Activated CD4-positive, alpha-beta memory T cell treated with anti-CD3 and anti-CD28 coated beads, Interleukin-2, amount 10 ng/mL, durations not matched to agents 7 days and 5 days (primary cell): ENCODE measurements at places on chromosomes 2 and 18. TPM values are rescaled to one million over a fixed set of nuclear protein-coding genes. Genes with fewer than 3 reads are reported as not detected.

Gene NAT8
- total RNA-seq: not detected

Gene PROKR1
- not detected for total RNA-seq

Gene FEV
- total RNA-seq: not detected

Gene IL18RAP
- total RNA-seq: 9.6 TPM

Gene CLEC4F
- total RNA-seq: not detected

DNA sequence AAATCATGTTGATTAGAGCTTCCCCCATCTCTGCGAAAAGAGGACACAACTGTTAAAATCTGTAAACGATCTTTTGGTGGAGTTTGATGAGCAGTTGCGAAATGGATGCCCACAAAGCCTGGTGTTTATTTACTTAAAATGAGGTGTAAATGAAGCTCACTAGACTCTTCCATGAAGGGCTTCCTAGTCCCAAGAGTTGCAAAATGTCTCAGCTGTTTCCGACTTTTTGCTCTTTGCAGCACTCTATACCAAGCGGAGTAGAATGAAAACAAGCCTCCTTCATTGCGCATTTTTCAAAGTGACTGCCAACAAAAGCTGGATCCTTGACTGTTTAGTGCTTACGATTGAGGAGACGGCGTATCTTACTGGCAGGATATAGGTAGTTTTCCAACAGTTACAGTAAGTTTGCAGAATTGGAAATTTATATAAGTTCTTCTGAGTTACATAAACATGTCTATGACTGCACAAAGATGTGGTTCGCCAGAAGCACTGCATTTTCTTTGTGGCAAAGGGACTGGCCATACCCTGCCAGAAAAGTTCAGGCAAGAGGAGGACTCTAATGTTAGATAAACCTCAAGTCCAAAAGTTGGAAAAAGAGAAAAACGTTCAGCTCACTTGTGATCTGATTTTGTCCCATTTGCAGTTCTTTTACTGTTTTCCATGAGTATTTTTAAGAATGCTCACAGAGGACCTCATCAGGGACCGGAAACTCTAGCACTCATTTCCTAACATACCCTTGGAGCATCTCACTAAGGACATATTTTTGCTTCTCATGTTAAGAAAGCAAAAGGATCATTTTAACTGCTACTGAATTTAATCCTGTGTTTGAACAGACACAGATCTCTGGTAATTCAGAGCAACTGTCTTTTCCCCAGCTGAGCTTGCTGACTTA lies 42.7 kb downstream of the COLEC12 start:
- DNase-seq: no peak

- DNase-seq: no peak
Observed at GRCh38 chr2:201909961-201910361, 103.6 kb downstream of the CDK15 start.

GRCh38 chr2:101348883-101349282 lies 38.4 kb downstream of the CREG2 start:
- no peak for DNase-seq

DNA sequence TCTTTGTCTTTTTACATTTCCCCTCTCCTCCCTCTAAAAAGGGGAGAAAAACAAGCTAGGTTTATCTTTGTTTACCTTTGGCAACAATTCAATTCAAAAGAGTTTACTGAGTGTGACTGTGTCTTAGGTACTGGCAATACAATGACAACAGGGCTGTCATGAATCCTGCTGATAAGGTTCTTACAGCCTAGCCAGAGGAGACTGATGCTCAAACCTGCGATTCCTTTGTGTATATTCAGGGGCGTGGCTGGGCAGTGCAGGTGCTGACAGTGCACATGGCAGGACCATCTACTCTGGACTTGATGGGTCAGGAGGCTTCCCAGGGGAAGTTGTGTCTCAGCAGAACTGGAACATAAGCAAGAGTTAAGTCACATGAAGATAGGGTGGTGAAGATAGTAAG lies 23.2 kb upstream of the TTN start:
- no peak for DNase-seq

DNA sequence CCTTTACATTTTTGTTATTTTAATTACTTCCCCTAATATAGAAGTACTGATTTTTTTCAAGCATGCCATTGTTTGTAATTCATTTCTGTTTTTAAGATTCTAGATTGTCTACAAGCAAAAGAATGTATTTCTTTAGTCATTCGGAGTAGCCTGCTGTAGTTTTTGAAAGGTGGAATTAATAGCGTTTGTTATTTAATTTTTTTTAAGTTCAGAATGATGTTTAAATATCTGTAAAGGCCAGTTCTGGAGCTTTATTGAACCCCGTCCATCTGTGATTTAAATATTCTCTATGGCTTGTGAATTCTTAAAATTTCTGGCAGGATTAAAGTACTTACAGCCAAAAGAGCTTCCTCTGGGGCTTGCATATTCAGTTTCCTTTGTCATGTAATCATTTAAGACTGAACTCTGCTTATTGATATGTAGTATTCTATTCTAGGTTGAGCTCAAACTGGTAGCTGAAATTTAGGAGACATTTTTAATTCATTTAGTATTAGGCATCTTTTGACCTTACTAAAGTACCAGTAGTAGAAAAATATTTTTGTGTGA lies 5.2 kb downstream of the TGIF1 start:
- DNase-seq: no peak

- no peak for DNase-seq
Observed at GRCh38 chr2:99900556-99900955, 241.8 kb downstream of the AFF3 start.

DNA sequence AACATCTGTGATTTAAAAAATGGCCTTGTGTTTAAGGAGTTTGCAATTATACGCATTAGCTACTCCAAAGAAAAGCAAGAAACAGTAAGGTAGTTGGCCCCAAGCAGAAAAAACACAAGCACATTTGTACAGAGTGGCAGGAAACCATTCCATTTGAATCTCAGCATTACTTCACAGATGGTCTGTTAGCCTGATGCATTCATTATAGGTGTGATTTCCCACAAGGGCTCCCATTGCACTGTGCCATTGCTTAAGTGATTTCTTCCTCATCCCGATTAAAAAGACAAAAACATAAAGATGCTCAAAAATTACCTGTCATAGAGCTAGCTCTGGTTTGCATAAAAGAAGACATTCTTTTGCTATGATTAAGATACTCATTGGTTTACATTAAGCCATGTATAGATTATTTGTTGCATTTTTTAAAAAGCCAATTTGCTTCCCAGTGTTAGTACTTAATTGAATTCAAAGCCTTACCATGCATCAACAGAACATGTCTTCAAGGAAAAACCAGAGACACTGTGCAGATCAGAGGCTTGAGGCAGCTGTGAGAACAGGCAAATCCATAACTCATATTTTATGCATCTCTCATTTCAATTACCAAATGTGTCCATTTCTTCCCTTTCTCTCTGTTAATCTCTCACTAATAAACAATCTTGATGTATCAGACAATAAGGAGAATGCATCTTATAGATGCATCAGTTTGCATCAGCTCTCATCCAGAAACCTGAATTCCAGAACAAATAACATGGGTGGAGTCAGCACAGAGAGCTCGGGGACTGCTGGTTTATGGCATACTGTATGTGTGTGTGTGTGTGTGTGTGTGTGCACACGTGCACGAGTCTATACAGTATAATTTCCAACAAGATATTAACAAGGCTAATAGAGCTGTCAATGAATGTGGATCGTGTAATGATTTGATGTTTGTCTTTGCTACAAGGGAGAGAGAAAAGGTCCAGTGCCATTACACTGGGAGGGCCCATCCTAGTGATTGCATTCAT lies 558.6 kb upstream of the HS6ST1 start:
- no peak for DNase-seq

DNA sequence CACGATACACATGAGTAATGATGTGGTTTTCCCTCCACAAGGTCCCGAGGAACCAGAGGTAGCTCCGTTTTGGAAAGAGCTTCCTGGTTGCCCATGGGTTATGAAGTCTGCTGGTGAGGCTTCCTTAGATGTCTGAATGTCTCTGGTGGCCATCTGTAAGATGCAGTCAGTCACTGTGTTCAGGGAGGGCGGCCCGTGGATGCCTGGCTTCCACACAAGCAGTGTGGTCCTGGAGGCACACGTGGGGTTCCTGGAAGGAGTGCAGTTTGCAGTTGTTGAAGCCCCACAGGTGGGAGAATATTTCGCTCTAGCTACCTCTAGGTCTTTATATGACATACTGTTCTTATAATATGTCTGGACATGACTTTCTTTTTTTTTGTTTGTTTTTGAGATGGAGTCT lies 209.0 kb downstream of the FAM210A start:
- DNase-seq: no peak

GRCh38 chr2:236642584-236643291 lies 73.1 kb downstream of the ACKR3 start:
- DNase-seq: peak; percentile 8

DNA sequence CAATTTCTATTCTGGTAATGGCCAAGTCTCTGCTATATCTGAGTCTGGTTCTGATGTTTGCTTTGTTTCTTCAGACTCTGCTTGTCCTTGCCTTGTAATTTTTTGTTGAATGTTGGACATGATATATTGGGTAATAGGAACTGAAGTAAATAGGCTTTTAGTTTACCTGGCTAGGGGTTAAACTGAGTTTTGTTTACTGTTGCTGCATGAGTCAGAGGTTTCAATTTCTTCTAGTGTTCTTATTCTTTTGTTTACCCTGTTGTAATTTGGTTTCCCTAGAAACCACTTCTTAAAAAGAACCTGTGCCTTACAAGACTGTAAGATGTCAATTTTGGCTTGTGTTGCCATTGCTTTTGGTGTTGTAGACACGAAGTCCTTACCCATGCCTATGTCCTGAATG lies 285.0 kb upstream of the KCNH7 start:
- no peak for DNase-seq

- DNase-seq: no peak
Observed at GRCh38 chr2:105640246-105640645, 104.5 kb upstream of the NCK2 start.

GRCh38 chr2:30903326-30903725 lies 96.1 kb upstream of the CAPN13 start:
- no peak for DNase-seq

DNA sequence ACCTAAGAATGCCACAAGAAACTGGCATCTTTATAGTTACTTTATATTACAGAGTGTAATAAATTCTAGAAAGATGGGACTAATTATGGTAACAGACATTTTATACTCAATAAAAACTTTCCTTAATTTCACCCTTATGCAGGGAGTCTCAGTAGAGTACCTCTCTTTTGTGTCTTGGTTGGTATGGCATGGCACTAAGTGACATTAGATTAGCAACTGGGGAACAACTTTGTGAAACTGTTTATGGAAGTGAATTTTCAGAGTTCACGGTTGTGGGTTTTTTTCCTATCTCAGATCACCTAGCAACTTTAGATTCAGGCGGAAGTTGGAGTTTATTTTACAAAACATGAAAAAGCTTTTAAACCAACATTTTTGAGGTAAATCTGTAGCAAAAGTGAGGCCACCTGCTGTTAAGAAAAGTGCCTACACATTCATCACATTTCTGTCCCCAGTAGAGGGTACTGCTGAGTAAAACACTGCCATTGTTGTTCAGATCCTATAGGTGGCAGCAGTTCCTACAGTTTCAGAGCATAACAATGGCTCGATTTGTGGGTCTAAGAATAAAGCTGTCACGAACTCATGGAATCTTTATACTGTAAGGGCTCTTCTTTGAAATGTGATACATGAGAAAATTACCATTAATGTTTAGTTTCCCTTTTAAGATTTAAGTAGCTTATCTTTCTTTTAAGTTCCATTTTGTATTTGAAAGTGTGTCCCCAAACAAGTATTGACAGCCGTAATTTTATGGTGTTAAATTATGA lies 117.6 kb downstream of the CAMKMT start:
- DNase-seq: peak; percentile 32

DNA sequence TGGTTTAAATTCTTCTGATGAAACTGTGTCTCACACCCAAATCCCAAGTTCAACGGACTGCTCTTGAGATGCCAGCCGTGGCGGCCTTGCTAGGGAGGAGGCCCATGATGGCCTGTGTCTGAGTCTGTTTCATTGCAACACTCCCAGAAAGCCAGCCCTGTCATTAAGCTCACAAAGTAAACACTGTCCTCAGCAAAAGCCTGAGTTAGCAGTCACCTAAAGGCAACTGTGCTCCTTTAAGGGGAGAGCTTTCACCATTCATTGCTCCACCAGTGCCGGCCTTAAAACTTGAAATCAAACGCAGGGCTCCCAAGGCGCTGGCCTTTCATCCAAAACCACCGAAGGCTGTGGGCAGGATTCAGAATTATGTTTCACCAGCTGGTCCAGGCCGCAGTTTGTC lies 42.5 kb upstream of the PPP1CB start:
- DNase-seq: no peak

DNA sequence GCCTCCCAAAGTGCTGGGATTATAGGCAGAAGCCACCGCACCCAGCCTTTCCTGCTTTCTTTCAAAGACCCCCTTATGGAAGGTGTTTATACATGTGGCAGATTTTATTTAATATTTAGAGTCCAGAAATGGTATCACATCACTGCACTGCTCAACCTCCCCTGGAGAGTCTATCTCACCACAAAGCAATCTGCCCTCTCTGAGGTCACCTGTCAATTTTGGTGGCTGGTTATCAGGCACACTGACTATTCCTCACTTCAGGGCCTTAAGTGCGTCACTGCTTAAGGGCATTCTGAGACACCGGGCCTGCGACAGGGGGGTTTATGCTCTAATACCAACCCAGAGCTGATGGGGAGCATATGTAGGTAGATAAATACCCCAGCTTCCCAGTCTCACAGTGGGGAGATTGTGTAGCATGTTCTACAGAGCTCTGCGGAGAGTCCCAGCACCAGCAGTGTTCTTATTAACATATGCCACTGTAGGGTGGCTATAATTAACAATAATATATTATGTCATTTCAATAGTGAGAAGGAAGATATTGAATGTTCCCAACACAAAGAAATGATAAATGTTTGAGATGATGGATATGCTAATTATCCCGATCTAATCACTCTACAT lies 42.7 kb upstream of the ZDBF2 start:
- DNase-seq: no peak

DNA sequence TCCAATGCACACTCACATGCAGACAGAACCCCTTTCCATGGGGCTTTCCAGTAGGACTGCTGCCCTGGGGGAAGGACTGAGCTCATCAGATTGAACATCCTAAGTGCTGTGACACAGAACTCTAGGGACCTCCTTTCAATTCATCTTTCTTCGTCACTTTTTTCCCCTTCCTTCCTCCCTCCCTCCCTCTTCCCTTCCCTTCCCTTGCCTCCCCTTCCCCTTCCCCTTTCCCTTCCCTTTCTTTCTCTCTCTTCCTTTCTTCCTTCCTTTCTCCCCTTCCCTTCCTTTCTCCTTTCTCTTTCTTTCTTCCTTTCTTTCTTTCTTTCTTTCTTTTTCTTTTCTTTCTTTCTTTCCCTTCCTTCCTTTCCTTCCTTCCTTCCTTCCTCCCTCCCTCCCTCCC lies 39.6 kb upstream of the GATA6 start:
- no peak for DNase-seq

DNA sequence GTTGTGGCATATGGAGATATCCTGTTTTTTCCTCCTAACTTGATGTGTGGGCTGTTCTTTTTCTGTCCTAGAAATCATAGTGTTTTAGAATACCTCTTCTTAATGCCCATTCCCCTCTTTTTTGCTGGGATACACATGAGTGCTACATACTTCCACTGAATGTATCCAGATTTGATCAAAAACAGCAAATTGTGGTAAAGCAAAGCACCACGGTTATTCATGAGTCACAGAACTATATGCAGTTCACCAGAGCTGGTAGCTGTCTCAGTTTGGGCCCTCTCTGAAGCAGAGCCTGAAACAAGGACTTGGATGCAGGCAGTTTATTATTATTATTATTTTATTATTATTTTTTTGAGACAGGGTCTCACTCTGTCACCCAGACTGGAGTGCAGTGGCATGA lies 69.9 kb upstream of the CTLA4 start:
- DNase-seq: no peak

- DNase-seq: no peak
Observed at GRCh38 chr2:22634167-22634566, 750.8 kb upstream of the KLHL29 start.
